ENCODE measurements at places on chromosomes 6 and 20. TPM values are rescaled to one million over a fixed set of nuclear protein-coding genes. Genes with fewer than 3 reads are reported as not detected.

DNA sequence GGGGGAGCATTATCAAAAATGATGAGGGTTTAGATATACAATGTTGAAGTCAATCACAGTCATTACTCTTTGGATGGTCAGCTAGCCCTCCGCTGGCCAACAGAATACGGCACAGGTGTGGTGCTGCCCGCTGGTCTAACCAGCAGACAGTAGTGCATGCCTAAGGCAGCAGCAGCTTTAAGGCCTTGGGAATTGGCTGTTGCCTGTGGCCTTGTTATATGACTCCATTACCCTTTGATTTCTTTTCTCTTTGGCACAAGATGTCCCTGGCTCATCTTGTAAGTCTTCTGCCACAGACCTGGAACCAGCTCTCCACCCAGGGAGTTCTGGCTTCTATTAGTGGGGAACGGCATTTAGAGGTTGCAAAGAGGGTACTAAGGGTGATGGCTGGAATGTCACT lies 110.2 kb downstream of the WDR27 start:
- DNase-seq = no peak

DNA sequence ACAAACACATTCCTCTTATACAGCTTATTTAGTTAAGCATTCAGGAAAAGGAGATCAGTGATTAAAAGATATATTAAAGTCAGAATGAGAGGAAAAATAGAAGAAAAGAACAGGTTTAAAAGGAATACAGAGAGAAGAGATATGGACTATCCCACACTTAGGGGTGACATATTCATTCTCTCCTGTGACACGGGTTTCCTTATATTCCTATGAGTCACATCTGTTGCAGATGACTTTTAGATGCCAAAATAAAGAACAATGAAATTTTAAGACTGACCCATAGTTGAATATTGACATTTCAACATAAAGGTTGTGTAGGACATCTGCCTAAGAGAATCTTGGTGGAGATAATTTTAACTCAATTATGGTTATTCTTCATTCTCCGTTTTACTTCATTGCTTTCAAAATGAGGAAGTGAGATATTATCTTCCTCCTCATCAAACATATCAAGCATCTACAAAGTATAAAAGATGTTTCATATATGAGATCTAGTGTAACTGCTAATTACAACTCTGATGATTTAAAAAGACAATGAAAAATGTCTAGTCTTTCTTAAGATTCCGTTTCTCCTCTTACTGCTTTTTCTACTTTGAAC lies 1336.7 kb upstream of the CITED2 start:
- no peak for DNase-seq

The OTOR gene
- not detected for total RNA-seq

DNA sequence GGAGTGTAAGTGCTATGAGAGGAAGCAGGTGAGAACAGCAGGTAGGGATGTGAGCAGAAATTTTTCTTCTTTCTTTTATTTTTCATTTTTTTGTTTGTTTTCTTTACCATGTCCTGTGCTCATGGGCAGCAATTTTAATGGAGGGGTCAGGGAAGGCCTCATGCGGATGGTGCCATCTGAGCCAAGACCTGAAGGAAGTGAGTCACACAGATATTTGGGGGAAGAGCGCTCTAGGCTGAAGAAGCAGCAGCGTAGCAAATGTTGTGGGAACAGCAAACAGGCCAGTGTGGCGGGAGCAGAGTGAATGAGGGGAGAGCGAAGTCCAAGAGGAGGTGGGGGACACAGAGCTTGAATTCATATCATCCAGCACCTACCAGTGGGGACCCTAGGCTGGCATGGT lies 12.7 kb downstream of the SPDEF start:
- DNase-seq = no peak

The SLCO4A1 gene
- total RNA-seq = 2.1 TPM

The TFAP2B gene
- 9.4 TPM for total RNA-seq

- no peak for DNase-seq
Observed at GRCh38 chr6:161100072-161100471, 108.5 kb downstream of the MAP3K4 start.

GRCh38 chr6:166556863-166557322 lies 29.6 kb downstream of the RAMACL start:
- peak; percentile 93 for DNase-seq

The MUC21 gene
- not detected for total RNA-seq

GRCh38 chr6:112997421-112998085 lies 650.4 kb downstream of the RFPL4B start:
- no peak for DNase-seq

The CTAGE9 gene
- total RNA-seq = not detected

- no peak for DNase-seq
Observed at GRCh38 chr20:10247440-10247839, 28.8 kb downstream of the SNAP25 start.

The BEND3 gene
- total RNA-seq = 7.7 TPM

- DNase-seq = no peak
Observed at GRCh38 chr6:80744213-80744612, 637.7 kb downstream of the BCKDHB start.

- DNase-seq = peak; percentile 74
Observed at GRCh38 chr20:50588034-50588736, 78.0 kb downstream of the PTPN1 start.

GRCh38 chr20:35617397-35618262 lies 2.0 kb downstream of the SPAG4 start:
- no peak for DNase-seq

DNA sequence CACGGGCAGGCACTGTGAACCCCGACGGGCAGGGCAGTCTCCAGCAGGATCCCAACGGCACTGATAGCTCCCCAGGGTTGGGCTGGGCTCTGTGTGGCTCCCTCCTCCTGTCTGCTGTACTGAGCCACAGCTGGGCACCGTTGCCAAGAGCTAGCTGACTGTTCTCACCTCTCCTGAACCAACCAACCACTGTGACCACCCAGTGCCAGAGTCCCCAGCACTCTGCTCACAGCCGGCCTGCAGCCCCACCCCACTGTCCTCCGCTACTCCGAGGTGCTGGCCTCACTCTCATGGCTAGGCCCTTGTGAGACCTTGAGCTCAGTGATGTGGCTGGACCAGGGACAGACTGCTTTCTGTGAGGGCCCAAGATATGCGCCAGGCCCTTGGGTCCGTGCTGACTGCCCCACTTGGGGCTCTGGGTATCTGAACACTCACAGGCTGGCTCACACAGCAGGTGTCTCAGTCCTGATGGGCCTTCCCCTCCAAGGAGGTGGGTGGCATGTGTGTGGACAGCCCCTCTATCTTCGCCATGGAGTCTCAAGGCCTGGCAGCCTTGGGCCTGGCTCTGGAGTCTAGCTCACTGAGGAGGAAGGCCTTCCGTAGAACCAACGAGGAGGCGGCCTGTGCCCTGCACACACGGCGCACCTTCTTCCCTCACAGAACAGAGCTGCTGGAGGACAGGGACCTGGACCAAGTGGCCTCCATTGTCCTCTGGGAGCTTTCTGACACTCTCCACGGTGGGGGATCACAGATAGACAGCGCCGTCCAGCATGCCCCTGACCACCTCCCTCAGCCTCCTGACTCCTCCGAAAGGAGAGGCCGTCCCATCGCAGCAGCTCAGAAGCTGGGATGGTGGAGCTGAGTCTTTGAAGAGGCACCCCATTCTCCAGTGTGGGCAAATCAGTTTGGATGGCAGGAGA lies 53.5 kb downstream of the TCP11 start:
- DNase-seq = no peak

- no peak for DNase-seq
Observed at GRCh38 chr6:4463236-4463635, 313.0 kb upstream of the CDYL start.

DNA sequence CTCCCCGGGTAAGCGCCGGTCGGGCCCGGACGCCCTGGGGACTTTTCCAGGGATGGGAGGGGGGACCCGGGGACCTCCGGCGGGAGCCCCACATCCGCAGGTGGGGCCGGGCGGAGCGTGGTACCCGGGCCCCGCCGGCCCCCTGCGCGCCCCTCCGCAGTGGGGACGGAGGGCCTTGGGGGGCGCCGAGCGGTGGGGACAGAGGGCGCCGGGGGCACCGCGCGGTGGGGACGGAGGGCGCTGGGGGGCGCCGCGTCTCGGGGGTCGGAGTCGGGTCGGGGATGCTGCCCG lies 270 bp downstream of the PLEKHG1 start:
- no peak for DNase-seq

GRCh38 chr6:16800942-16801341 lies 39.7 kb upstream of the ATXN1 start:
- no peak for DNase-seq

The PLG gene
- not detected for total RNA-seq
